ENCODE measurements at places on chromosomes 4 and X.

- DNase-seq, result no peak
Measured at GRCh38 chr4:29046781-29047180, 1673.4 kb upstream of the PCDH7 start.

- DNase-seq, result no peak
Measured at GRCh38 chr4:141771889-141772830, 135.8 kb downstream of the IL15 start.

GRCh38 chr4:161419822-161420221 lies 744.0 kb downstream of the FSTL5 start:
- no peak for DNase-seq

DNA sequence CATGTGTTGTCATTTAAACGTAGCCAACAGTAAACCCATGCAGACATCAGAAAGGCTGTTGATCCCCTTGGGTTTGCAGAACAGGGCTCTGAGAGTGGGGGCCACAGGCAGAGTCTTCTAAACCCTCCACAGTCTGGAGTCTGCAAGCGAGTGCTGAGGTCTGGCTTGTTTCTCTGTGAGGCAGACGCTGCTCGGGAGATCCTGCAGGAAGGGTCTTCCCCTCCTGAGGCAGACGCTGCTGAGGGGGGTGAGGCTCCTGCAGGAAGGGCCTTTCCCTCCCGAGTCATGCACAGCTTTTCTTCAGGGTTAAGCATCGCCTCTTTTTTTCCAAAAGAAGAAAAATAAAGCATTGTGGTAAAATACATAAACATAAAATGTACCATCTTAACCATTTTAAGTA lies 17.1 kb upstream of the PDE6B start:
- no peak for DNase-seq

- no peak for DNase-seq
Measured at GRCh38 chr4:52780617-52781354, 29.6 kb upstream of the ERVMER34-1 start.

- no peak for DNase-seq
Measured at GRCh38 chr4:24604558-24605214, 20.3 kb upstream of the DHX15 start.

DNA sequence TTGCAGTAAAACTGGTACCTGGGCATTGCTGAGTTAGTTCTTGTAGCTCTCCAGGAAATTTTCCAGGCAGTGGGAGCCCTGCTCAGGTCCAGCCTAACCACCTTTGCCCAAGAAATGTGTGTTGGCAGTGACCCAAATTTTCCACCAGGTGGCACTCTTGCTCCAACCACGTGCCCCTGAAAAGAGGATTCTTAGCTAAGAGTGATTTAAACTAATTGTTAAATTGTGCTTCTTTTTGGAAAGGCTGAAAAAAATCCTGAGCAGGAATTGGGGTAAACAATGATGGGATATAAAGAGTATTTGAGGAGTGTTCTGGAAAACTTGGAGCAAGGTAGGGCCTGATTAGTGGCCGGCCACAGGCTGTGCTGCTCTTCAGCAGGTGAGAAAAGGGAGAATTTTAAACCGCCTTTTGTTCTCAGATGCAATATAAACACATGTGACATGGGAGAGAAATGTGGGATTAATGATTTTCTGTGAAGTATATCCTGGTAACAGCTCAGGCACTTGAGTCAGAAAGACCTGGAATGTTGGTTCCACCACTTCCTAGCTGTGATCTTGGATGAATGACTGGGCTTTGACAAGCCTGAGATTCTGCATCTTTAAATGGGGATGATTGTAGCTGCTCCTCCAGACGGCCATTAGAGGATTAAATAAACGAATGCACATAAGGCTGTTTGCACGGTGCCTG lies 219.6 kb downstream of the PTTG2 start:
- peak; percentile 31 for DNase-seq

DNA sequence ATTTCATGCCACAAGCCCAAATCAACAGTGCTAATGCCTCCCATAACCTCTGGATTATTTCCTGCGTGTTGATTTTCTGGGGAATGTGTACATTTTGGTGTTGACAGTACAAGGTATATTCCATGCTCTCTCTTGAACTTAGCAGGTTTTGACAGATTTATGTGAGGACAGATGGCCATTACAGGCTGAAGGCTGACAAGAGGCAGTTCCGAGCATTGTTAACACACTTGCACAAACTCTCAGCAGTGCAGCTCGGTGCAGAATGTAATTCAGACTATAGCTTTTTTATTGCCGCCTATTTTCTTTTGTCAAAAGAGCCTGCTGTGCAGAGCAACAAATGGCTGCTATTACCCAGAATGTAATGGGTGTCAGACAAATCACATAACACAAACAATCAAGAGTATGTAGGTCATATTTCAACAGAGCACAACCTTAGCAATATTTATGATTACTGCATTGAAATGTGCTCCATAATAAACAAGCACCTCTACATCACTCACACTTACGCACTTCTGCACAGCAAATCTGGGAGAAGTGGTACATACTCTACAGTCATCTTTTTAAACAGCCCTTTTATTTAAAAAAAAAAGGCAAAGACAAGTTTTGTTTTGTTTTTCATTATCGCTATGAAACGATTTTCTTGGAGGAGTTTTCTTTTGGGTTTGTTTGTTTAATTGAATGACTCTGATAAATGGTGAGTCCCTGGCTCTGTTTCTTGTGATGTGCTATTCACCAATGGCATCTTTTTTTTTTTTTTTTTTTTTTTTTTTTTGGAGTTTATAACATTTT lies 71.6 kb downstream of the PPARGC1A start:
- peak; percentile 65 for DNase-seq

DNA sequence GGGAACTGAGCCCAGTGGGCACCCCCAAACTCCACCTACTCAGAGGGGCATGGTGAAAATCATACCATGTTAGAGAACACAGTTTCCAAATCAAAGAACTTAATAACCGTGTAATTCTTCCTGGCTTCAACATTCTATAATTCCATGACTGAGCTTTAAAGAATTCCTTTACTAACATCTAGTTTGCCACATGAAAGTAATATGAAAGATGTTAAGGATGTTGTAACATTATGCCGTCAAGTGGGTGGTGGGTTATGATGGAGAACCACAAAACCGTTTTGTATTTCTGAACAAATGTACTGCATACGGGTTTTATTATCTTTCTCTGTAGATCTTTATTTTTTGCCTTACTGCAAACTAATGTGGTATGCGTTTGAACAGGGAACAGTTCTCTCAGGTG lies 549.0 kb upstream of the MAGEB2 start:
- no peak for DNase-seq

GRCh38 chr4:6194458-6195195 lies 5.7 kb downstream of the JAKMIP1 start:
- no peak for DNase-seq

DNA sequence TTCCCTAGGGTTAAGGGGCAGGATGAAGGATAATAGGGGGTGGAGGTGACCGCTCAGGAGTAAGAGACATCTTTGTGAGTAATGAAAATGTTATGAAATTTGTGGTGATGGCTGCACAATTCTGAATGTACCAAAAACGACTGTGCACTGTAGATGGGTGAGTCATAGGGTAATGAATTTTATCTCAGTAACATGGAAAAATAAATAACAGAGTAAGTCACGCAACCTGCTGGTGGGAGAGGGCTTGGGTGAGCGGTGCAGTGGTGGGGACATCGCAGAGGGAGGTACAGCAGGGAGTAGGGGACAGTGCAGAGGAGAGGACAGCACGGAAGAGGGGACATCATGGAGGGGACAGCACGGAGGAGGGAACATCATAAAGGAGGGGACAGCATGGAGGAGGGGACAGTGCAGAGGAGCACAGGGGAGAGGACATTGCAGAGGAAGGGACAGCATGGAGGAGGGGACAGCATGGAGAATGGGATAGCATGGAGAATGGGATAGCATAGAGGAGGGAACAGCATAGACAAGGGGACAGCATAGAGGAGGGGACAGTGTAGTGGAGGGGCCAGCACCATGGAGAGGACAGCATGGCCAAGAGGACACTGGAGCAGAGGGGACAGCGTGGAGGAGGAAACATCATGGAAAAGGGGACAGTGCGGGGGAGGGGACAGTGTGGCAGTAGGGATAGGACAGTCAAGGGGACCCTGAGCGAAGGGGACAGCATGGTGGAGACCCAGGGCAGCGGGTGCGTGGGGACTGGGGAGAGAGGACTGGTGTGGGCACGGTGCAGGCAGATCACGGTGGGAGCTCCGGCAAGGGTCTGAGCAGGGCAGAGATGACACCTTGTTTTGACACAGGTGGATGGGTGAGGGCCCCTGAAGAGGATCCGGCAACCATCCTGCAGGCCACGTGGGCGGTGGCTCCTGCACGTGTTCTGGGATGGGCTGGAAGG lies 68.5 kb upstream of the MXD4 start:
- DNase-seq, result no peak

DNA sequence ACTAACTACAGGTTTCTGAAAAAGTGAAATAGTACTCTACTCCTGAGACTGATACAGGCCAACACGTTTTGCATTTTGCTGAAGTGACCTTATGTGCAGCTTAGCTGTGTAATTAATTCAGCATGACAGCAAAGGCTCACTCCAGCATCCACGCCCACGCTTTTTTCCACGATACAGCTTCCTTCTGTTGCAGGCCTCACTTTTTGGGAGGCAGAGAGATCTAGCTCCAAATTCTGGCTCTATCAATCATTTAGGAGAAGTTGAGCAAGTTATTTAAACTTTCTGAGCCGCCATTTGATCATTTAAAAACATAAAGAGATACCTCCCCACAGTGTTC lies 160.3 kb downstream of the AFAP1 start:
- no peak for DNase-seq

- no peak for DNase-seq
Measured at GRCh38 chr4:70182517-70183167, 12.9 kb upstream of the ODAM start.

DNA sequence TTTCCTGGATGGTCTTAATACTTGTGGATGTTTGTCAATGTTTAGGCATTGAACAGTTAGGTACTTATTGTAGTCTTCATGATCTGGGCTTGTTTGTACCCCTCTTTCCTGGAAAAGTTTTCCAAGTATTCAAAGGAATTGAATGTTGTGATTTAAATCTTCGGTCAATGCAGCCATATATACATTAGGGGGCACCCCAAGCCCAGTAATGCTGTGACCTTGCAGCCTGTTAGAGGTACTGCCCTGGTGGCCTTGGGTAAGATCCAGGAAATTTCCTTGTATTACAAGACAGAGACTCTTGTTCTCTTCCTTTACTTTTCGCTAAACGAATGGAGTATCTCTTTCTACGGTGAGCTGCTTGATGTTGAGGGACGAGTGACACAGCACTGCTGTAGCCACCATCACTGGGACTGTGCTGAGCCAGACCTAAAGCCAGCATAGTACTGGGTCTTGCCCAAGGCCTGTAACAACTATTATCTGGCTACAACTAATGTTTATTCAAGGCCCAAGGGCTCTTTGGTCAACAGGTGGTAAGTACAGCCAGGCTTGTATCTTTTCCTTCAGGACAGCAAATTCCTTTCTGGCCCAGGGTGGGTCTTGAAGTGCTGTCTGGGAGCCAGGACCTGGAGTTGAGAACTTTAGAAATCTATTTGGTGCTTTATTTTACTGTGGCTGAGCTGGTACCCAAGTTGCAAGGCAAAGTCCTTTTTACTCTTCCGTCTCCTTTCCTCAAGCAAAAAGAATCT lies 118.3 kb upstream of the ATOH1 start:
- DNase-seq, result no peak

DNA sequence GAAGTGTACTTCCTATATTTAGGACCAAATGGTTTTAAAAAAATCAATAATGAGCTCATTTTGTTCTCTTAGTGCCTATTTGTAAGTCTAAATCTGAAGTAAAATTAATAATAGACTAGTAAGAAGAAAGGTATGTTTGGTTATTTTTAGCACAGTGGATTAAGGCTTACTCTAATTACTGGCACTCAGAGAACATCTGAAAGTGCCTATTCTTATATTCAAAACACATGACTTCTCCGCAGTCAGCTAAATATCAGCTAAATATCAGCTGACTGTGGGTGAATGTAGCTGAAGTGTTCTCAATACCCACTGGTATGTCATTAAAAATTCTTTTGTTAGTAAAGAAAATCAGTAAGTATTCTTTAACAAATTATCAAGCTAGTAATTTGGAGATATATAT lies 6.0 kb downstream of the AP1S2 start:
- no peak for DNase-seq

GRCh38 chr4:78659264-78659663 lies 107.7 kb downstream of the ANXA3 start:
- DNase-seq, result no peak

DNA sequence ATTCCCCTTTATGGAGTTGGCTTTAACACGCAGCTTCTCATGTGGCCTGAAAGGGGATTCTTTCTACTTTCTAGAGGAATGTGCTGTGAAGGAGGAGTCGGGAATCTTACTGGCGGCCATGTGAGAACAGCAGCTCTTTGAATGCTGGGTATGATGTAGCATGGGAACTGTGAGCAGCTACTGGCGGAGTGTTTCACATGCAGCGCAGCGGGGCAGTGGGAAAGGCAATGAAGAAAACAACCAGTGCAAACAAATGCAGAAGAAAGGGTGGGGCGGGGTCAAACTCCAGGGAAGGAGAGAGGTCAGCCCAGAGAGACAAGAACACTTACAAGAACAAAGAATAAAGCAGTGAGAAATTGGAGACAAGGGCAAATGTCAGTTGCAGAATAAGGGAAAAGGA lies 363.8 kb upstream of the FTHL17 start:
- no peak for DNase-seq

Data from NCI-H1105 (cell line).